ENCODE measurements at places on chromosomes 6 and 20.

DNA sequence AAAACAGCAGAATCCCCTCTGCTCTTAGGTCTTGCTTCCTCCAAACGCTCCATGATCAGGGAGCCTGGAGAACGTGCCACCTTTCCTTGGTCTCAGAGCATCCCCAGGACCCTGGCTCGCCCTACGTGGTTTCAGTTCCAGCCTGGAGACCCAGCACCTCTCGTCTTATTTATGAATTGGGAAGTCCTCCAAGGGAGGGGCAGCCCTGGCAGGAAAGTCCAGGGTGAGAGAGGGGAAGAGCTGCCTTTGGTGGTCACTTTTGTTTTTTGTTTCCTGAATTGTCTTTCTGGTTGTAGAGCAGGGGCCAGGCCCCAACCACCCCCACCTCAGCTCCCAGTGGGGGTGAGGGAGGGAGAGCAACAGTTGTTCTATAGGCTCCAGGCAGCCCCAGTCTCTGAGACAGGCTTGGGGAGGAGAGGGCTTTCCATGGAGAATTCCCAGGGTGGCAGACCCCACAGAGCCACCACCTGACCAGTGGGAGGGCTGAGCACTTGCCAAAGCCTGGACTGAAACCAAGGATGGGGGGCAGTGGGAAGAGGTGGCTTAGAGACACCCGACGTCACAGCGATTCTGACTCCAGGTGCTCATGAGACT lies 88.8 kb downstream of the PRND start:
- no peak for DNase-seq

DNA sequence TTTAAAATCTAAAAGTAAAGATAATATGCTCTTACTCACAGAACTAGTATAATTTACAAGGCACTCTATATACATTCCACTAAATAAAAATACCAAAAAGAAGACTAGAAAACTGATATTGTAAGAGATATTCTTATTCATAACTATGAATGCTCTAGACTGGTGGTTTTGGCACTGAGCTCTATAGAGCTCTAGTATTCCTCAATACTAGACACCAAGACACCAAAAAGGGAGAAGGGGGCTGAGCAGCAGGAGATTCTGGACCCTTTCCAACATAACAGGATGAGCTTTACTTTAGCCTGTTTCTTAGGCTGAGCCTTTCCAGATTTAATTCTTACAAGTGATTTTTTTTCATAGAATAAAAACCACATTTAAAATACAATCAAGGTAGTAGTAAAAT lies 173.6 kb downstream of the COL21A1 start:
- no peak for DNase-seq

DNA sequence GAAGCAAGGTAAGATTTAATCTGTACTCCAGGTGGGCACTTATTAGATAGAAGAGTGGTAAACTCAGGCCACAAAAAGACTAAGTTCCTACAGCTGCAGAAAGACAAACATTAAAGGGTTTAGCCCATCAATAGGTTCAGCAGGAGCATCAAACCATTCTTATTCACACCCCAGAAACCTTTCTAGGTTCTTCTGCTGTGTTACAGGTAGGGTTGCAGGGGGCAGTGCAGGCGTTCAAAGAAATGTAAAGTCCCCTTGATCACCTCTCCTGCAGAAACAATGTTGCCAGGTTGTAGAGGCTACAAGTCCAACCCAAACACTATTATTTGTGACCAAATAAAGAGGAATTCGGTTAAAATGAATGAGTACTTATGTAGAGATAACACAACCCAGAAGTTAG lies 31.8 kb downstream of the PHACTR1 start:
- no peak for DNase-seq

DNA sequence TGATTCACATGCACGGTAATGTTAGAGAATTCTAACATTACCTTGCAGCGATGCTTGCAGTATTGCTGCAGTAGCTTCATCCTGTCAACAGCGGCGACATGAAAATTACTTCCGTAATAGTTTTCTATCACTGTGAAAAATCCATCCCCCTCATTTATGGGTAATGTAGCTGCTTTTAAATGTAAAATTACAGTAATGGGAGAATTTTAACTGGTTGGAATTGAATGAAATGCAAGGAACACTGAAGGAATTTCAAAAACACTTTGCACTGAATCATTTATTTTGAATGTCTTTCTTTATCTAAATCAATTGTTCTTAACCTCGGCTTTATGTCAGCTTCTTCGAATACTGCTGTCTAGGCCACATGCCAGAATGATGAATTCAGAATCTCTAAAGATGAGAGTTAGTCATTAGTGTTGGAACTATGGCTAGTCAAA lies 102.4 kb upstream of the HIVEP1 start:
- DNase-seq = no peak

GRCh38 chr6:143845033-143845432 lies 1.9 kb downstream of the LTV1 start:
- DNase-seq = no peak

DNA sequence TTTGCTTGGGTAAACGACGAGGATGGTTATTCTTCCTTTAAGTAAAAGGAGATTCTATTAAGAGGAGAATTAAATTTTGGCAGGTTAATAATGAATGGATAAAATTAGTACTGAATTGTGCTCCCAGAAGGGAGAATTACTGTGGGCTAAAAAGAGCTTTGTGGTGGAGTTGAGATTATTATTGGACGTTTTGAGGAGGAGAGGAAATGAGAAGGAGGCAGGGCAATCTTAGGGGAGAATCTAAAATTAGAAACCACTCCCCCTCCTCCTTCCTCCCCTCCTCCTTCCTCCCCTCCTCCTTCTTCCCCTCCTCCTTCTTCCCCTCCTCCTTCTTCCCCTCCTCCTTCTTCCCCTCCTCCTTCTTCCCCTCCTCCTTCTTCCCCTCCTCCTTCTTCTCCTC lies 331.8 kb downstream of the PRL start:
- DNase-seq = no peak

- DNase-seq = peak; percentile 8
Observed at GRCh38 chr20:39190666-39191570, 228.8 kb downstream of the DHX35 start.

DNA sequence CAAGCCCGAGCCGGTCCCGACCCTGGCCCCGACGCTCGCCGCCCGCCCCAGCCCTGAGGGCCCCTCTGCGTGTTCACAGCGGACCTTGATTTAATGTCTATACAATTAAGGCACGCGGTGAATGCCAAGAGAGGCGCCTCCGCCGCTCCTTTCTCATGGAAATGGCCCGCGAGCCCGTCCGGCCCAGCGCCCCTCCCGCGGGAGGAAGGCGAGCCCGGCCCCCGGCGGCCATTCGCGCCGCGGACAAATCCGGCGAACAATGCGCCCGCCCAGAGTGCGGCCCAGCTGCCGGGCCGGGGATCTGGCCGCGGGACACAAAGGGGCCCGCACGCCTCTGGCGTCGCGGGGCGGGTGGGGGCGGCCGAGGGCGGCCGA lies 37.5 kb downstream of the YTHDF1 start:
- no peak for DNase-seq

- no peak for DNase-seq
Observed at GRCh38 chr20:50089140-50089786, 23.7 kb downstream of the UBE2V1 start.

DNA sequence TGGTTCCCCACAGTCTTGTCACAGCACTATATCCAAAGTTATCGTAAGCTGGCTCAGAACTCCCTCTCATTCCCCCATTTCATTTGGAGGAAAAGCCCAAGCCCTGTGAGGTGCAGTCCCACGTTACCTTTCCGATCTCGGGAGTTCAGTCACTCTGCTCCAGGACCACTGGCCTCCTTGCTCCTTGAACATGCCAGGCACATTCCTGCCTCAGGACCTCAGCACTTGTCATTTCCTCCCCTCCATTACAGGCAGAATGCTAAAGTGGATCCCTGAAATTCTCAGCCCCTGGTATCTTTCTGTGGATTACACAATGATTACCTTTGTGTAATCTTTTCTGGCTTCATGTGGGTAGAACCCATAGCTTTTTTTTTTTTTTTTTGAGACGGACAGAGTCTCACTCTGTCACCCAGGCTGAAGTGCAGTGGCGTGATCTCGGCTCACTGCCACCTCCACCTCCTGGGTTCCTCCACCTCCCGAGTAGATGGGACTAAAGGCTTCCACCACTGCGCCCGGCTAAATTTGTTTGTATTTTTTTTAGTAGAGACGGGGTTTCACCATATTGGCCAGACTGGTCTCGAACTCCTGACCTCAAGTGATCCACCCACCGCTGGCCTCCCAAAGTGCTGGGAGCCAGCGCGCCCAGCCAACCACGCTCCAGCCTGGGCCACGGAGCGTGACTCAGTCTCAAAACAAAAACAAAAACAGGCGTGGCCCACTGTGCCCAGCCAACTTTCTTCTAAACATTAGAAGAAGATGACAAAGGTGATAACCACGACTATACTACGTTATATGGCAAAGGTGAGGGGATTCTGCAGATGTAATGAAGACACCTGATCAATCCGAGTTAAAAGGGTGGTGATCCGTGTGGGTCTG lies 4.0 kb upstream of the OXT start:
- DNase-seq = no peak

DNA sequence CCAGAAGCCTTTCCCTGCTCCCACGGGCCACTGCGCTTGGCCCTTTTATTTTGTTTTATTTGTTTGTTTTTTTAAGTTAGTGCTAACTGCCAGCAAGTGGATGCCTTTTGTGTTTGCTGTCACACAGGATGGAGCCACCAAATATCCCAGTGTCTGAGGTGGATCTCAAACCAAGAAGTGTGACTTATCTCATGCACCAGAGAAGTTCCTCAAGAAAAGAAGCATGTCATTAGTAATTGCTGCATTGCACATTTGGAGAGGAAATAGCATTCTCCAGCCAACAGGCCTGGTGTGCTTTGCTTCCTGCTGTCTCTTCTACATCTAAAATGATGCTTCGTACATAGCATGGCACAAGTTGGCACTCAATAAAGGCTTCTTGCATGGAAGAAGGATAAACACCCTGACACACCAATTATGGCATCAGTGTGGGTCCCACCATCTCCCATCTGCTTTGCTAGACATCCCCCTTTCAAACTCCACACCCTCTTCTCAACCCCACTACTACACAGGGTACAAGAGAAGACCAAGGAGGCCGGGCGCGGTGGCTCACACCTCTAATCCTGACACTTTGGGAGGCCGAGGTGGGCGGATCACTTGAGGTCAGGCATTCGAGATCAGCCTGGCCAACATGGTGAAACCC lies 1.9 kb upstream of the ATP9A start:
- DNase-seq = no peak

GRCh38 chr20:45629496-45630100 lies at the start of gene WFDC10A:
WFDC10A (plus strand) TSS chr20:45629739; CDS start chr20:45629814, 75 bp downstream.
- DNase-seq = peak; percentile 69

DNA sequence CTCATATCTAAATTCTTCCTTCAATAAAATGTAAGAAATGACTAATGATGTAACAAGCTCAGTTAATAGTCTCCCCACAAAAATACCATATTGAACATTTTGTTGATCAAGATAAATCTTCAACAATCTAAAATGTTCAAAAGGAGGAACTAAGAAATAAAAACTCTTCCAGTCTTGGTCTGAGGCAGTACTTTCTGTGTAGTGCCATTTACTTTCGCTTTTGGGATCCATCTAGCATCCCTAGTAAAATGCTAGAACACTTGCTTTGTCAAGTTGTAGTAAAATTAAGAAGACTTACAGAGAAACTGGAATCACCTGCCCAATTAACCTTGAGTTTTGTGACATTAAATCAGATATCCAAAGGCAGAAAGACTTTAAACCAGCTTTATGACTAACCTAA lies 246.4 kb downstream of the KHDRBS2 start:
- no peak for DNase-seq

DNA sequence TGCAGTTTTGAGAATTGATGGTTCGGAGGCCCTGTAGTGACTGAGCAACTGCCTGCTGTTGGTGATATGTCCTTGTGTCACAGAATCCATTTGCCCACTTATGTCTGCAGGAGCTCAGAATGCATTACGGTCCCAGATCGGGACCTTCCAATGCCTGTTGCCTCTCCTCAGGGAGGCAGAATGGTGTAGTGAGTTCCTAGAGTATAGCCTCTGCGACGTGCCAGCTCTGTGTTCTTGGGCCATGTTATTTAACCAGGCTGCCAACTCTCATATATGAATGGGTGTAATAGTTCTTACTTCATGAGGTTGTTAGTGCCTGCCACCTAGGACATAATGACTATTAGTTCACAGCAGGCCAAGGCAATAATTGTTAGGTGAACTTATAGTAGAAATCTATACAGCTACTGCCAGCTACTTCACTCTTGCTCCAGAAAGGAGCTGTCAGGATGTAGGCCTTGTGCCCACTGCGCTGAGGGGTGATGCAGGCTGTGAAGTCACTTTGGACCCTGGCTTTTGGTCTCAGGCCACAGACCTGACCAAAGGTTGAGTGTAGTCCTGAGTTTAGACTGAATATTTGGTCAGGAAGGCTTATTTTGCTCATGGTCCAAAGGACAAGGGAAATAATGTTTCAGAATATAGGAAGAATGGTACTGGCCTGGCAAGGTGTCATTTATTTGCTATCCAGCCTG lies 82.1 kb downstream of the ASXL1 start:
- no peak for DNase-seq

GRCh38 chr20:61055180-61056010 lies 196.7 kb upstream of the CDH4 start:
- no peak for DNase-seq

GRCh38 chr6:102298051-102298450 lies 904.5 kb downstream of the GRIK2 start:
- no peak for DNase-seq

DNA sequence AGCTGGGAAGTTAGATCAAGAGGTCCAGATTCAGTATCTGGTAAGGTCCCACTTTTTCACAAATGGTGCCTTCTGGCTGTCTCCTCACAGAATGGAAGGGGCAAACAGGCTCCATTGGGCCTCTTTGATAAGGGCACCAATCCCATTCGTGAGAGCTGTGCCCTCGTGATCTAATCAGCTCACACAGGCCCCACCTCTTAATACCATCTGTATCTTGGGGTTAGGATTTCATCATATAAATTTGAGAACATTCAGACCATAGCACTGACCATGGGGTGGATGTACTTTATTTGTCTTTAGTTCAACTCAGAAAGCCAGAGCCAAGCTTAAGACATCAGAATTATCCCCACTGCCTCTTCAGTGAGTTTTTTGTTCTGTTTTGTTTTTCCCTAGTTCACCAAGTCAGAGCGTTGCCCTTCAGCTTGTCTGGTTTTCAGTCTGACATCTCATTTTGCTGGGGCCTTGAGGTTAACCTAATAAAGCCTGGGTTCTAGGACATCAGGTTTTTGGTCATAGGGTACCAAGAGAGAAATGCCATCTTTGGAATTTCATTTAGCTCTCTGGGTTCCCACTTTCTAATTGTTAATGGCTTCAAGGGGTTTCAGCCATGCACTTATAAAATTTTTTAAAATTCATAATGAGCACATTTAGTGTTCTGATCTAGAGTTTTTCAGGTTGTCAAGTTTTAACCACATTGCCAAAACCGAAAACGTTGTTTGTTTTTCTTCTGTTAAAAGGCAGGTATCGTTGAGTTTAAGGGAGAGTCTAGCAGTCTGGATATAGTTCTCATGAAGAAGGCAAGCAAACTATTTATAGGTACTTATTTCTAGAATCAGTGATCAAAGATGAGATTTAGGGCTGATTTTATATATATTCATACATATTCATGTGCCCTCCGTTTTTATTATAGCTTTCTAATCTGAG lies 19.0 kb downstream of the SENP6 start:
- no peak for DNase-seq
